Renal pelvis (tissue), 12 donors: ENCODE measurements at places on chromosomes 7 and 10.

- peak; percentile 39 for DNase-seq
These were observed 57.5 kb downstream of the EXOC4 start for GRCh38 chr7:133310232-133310862.

GRCh38 chr10:1550616-1551015, 186.7 kb downstream of the ADARB2 start:
- no peak for DNase-seq

DNA sequence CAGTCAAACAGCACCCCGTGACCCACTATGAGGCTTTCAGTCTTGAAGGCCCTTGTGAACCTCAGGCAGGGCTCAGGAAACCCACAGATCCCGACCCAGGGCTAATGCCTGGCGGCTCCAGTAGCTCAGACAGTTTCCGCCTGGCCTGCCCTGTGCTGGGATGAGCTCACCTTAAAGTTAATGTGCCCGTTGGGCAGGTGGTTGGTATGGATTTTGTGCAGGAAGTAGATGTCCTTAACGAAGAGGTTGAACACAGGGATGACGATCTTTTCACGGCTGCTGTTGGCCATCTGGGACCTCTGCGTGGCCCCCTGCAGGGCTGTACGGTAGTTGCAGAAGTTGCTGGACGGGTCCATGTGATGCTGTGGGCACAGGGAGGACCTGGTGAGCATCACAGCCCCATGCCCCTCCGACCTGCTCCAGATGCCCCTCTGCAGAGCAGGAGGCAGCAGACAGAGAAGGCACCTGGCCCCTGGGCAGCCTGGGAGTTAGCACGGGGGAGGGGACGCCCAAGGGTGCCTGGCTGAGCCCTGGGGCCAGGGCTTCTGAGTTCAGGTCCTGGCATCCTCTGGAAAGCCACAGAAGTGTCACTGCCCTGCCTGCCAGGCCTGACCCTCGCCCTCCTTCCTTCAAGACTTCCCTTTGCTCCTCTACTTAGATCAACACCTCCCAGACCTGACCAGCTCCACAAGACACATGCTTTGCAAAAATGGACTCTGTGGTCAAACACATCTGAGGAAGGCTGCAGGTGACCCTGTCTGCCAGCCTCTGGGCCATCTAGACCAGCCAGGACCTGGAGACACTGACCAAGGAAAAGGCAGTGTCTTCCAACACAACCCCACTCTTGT, 59.8 kb downstream of the CSGALNACT2 start:
- no peak for DNase-seq

DNA sequence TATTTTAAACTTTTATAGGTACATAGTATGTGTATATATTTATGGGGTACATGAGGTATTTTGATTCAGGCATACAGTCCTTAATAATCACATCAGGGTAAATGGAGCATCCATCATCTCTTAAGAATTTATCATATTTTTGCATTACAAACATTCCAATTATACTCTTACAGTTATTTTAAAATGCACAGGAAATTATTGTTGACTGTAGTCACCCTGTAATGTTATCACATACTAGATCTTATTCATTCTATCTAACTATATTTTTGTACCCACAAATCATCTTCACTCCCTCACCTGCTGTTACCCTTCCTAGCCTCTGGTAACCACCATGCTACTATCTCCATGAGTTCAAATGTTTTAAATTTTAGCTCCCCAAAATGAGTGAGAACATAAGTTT, 56.3 kb upstream of the FAM3C start:
- no peak for DNase-seq

DNA sequence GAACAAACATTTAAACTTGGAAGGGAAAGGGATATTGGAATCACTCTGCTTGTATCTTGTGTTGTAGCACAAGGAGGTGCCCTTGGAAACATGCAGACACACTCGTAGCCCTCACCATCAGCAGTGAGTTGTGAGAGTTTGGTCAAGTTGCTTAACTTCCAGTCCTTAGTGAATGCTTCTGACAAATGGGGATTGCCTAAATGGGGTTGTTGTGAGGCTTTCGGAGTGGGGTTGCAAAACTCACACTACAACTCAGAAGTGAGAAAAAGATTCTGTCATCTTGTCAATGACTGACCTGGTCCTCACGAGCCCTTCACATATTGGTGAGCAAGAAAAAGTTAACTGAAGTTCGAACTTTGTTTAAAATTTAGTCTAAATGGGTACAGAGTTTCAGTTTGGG, 29.0 kb upstream of the GSDME start:
- no peak for DNase-seq

DNA sequence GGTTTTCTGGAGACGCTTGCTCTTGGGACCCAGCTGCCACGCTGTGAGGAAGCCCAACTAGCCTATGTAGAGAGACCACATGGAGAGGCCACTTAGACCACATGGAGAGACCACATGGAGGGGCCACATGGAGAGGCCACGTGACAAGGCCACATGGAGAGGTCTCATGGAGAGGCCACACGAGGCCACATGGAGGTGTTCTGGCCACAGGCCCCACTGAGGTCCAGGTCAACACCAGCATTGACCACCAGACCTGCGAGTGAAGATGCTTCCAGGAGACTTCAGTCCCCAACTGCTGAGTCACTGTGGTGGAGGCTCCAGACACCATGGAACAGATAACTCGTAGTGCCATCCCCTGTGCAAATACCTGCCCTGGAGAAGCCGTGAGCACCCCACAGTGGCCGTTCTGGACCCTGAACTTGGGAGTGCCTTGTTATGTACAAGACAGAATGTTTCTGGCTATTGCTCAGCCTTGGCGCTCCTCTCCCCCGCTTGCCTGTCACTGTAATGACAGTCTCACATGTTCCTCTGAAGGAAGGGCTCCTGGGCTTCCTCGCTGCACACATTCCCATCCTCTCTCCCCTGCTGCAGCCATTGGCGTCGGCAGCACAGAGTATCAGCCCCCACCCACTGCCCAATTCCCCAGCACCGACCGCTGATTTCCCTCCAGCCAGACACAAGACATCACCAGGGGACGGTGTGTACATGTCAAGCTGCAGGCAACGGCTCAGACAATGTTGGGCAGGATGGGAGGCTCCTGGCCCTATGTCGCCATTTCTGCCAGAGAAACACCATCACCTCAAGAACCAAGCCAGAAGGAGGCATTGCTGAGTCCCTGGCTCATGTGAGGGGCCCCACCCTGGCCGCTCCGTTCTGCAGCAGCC, 49.0 kb upstream of the TNRC18 start:
- no peak for DNase-seq

DNA sequence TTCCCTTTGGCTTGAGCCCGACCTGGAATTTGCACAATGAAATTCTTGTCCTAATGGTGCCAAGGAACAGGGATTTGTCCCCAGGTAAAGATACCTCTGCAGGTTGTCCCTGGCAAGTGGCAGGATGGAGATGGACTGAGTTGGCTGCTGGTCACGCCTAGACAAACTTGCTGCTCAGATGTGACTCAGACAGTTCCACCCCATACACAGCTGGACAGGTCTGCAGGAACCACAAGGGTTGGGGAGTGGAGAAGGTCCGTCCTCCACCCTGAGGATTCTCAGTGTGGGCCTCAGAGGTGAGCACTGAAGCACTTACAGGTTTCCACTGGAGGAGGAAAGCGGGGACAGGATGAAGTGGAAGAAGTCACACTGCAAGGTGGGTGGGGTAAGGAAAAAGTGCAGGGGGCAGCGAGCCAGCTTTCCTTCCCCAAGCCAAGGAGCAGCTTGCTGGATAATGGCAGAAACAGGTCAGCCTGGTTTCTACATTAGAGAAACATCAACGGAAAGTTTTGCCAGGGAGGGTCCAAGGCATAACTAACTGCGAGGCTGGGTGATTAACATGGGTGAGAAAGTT, 20.5 kb downstream of the ITPRIP start:
- DNase-seq, result no peak

DNA sequence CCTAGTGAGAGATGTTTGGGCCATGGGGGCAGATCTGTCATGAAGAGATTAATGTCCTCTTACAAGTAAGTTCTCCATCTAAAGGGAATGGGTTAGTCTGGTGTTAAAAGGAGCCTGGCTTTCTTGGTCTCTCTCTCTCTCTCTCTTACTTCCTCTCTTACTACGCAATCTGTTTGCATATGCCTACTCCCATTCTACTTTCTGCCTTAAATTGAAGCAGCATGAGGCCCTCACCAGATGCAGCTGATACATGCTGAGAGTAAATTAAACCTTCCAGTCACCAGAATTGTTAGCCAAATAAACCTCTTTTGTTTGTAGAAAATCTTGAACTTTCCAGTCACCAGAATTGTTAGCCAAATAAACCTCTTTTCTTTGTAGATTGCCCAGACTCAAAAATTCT, 884.1 kb downstream of the NRG3 start:
- DNase-seq, result no peak

DNA sequence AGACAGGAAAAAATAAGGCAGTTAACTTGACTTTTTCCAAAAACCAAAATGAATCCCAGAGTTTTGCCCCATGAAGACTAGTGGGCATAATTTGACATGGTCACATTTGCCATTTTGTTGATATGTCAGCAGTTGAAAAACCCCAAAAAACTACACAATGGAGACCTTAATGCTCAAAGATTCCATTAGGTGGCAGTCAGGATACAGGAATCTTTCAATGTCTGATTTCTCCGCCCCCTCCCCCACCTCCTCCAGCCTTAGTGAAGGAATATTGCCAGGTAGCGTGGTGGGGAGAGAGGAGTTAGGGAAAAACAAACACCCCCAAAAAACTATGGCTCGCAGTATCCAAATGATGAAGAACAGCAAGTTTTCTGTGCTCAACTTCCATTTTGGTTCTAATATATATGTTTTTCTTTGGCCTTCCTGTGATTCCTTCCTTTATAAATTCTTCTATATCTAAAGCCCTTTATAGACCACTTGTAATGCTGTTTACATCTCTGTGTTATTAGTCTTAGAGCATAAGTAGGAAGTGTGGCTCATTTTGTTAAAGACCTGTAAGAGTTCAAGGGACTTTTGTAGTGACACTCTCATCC, 6.7 kb upstream of the SMNDC1 start:
- peak; percentile 68 for DNase-seq

DNA sequence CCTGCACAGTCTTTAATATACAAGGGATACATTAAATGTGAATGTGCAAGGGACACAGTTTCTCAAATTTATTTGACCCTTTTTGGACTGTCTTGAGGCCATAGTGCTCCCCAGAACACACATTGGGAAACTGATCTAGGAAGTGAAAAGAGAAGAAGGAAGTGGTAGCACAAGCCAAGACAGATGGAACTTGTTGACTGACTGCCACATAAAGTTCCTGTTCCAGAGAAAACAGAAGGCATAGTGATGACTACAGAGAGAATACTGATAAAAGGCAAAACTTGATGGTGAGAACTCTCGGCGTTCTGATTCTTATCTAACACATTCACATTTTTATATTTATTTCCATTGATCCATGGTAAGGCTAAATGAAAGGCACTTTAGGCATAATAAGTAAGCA, 1216.4 kb downstream of the CNTNAP2 start:
- peak; percentile 7 for DNase-seq

- DNase-seq, result no peak
These were observed 5.6 kb downstream of the DPYSL4 start for GRCh38 chr10:132192076-132192975.

GRCh38 chr7:46764100-46764936, 817.6 kb downstream of the TNS3 start:
- no peak for DNase-seq

DNA sequence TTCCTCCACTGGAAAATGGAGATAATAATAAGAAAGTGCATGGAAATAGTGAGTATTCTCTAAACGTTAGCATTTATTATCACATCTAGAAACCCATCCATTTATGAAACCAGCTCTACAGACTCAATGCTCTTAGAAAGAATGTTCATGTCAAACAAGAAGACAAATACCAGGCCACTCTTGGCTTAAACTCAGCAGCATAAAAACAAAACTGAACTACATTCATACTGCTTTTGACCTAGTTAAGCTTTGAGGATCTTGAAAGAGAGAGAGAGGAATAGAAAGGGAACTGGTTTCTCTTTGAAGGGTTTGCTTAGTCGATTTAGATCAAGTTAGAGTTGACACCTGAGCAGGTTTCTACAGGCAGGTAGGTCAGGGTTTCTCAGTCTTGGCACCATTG, 332.9 kb upstream of the PRKCQ start:
- DNase-seq, result no peak

GRCh38 chr7:12882710-12883109, 195.3 kb downstream of the ARL4A start:
- DNase-seq, result no peak

DNA sequence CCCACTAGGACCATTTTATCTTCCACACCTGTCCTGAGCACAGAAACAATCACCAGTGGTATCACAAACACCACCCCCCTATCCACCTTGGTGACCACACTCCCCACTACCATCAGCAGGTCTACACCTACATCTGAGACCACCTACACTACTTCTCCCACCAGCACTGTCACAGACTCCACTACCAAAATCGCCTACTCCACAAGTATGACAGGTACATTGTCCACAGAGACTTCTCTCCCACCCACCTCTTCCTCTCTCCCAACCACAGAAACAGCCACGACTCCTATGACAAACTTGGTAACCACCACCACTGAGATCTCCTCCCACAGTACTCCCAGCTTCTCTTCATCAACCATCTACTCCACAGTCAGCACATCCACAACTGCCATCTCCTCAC, 3.3 kb downstream of the MUC3A start:
- DNase-seq, result no peak

DNA sequence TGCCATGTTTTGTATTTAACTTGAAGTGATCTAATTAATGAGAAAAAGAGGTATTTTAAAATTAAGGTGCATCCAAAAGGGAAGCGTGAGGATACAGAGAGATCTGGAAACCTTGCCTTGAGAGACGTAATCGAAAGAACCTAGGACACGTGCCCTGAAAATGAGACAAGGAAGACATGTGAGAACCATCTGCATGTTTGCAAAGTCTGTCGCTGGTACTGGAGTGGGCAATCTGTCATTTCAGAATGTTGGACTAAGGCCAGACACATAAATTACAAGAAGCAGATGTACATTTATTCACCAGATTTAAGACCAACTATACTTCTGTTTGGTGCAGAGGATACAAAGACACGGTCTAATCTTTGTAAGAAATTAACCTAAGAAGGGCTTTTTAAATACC, 9.2 kb downstream of the AGR2 start:
- DNase-seq, result no peak

DNA sequence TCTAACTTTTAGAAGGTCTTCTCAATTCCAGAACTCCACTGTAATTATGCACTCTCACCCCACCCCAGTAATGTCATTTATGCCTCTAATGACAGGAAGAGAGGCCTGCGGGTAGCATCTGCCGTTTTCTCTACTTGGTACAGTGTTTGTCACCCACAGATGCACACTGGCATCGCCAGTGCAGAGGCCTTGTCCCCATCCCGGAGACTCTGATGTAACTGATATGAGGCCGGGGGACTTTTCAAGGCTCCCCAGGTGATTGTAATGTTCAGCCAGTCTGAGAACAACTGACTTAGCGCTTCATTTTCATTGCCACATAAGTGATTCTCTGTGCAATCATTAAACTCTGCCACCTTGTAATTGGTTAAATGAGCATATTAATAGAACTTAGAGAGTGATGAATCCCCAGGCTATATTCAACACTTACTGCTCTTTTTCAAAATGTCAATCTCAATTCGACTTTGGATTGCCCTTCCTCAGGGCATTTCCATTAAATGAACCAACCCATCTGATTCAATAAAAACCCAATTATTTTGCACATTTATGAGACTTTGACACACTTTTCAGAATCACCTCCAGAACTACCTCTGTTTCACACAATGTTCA, 113.2 kb downstream of the HERPUD2 start:
- no peak for DNase-seq

GRCh38 chr10:95864906-95865813, 42.6 kb upstream of the CC2D2B start:
- DNase-seq, result peak; percentile 54
